Smooth muscle cell of the umbilical artery (primary cell): ENCODE measurements at places on chromosomes 6 and 20. TPM values are rescaled to one million over a fixed set of nuclear protein-coding genes. Genes with fewer than 3 reads are reported as not detected.

ECT2L gene
- not detected in 2 replicates for total RNA-seq

SDCBP2 gene
- total RNA-seq: 1.2 and 1.8 TPM in 2 replicates

ENTPD6 gene
- total RNA-seq: 51.1 and 83.0 TPM in 2 replicates

CST4 gene
- total RNA-seq: not detected in 2 replicates

SEC23B gene
- 62.7 and 95.8 TPM in 2 replicates for total RNA-seq

CPXM1 gene
- total RNA-seq: 1.1 and 3.9 TPM in 2 replicates

PSMB8 gene
- total RNA-seq: 29.8 and 31.2 TPM in 2 replicates

LY86 gene
- not detected in 2 replicates for total RNA-seq

TBXT gene
- not detected in 2 replicates for total RNA-seq

GHRH gene
- total RNA-seq: not detected in 2 replicates

NMBR gene
- total RNA-seq: not detected in 2 replicates

EPB41L1 gene
- total RNA-seq: 26.7 and 39.8 TPM in 2 replicates

SPATA25 gene
- total RNA-seq: 1.1 and 2.1 TPM in 2 replicates

SPAG4 gene
- total RNA-seq: 18.6 and 31.5 TPM in 2 replicates

HLA-DOB gene
- 0.18 TPM in 1 of 2 replicates, not detected in the other for total RNA-seq

ARMC2 gene
- 1.8 and 2.0 TPM in 2 replicates for total RNA-seq

GRIK2 gene
- 9.6 and 10.4 TPM in 2 replicates for total RNA-seq

ELOVL2 gene
- 0.65 and 0.89 TPM in 2 replicates for total RNA-seq

DPPA5 gene
- not detected in 2 replicates for total RNA-seq

OR2J3 gene
- total RNA-seq: not detected in 2 replicates

CST5 gene
- not detected in 2 replicates for total RNA-seq

TOMM6 gene
- total RNA-seq: 48.6 and 52.3 TPM in 2 replicates

PSMB1 gene
- total RNA-seq: 222 and 338 TPM in 2 replicates

EMILIN3 gene
- under 0.01 TPM in 1 of 2 replicates, not detected in the other for total RNA-seq

C20orf144 gene
- total RNA-seq: 0.05 and 0.30 TPM in 2 replicates

DEFB132 gene
- total RNA-seq: not detected in 2 replicates

HTR1B gene
- under 0.01 and 2.7 TPM in 2 replicates for total RNA-seq

TUBB2B gene
- 5.6 and 18.3 TPM in 2 replicates for total RNA-seq

PTCHD4 gene
- 5.9 and 9.0 TPM in 2 replicates for total RNA-seq

SNAP25 gene
- 4.6 and 5.6 TPM in 2 replicates for total RNA-seq

TTBK1 gene
- under 0.01 and 0.05 TPM in 2 replicates for total RNA-seq

SLC18B1 gene
- total RNA-seq: 4.1 and 6.5 TPM in 2 replicates

ARMC12 gene
- total RNA-seq: 0.30 and 0.42 TPM in 2 replicates

GGT7 gene
- total RNA-seq: 26.1 and 29.0 TPM in 2 replicates

DSTN gene
- 358 and 370 TPM in 2 replicates for total RNA-seq

TRIM10 gene
- total RNA-seq: not detected in 2 replicates

EYA4 gene
- under 0.01 TPM in 1 of 2 replicates, not detected in the other for total RNA-seq

KCNK15 gene
- total RNA-seq: 0.09 TPM in 1 of 2 replicates, not detected in the other

PHACTR2 gene
- 33.9 and 34.8 TPM in 2 replicates for total RNA-seq

IPCEF1 gene
- not detected in 2 replicates for total RNA-seq

PHACTR1 gene
- total RNA-seq: 0.30 and 0.51 TPM in 2 replicates

TSPO2 gene
- total RNA-seq: not detected in 2 replicates

B3GALT4 gene
- total RNA-seq: 2.3 and 4.2 TPM in 2 replicates

ZFP57 gene
- 0.69 TPM in 1 of 2 replicates, not detected in the other for total RNA-seq

SLC22A23 gene
- 0.55 and 0.59 TPM in 2 replicates for total RNA-seq

FAM209B gene
- not detected in 2 replicates for total RNA-seq

HRH3 gene
- not detected in 2 replicates for total RNA-seq

BTN1A1 gene
- total RNA-seq: not detected in 2 replicates
